ENCODE measurements at places on chromosomes 2 and 18. TPM values are rescaled to one million over a fixed set of nuclear protein-coding genes. Genes with fewer than 3 reads are reported as not detected.

Gene CTAGE1
- polyA plus RNA-seq, result not detected

GRCh38 chr18:49976795-49977560 lies 163.6 kb upstream of the ACAA2 start:
- no peak for DNase-seq

GRCh38 chr2:224574423-224575084 lies 10.6 kb downstream of the CUL3 start:
- DNase-seq, result no peak

DNA sequence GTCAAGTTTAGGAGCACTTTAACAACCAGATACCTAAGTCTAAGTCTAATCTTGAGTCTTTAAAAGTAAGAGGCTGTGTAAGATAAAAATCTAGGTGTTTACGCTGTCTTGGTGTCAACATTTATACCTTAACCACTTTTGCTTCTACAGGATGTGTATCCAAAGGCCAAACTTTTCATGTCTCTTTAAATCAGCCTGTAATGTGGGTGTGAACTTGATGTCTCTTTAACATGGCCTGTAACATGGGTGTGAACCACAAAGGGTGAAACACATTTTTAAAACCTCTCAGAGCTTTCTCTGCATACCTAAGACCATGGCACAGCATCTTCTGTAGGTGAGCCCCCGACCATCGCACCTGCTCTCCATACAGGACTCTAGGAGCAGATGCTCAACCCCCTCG lies 40.4 kb downstream of the SH3YL1 start:
- no peak for DNase-seq

Gene TMEM163
- 0.87 TPM for polyA plus RNA-seq

Gene CHAC2
- polyA plus RNA-seq, result 5.0 TPM

Gene INPP4A
- 17.7 TPM for polyA plus RNA-seq

Gene FSIP2
- 3.7 TPM for polyA plus RNA-seq

- no peak for DNase-seq
Measured at GRCh38 chr2:33788044-33788443, 188.9 kb upstream of the FAM98A start.

- no peak for DNase-seq
Measured at GRCh38 chr2:9519250-9519649, 36.4 kb downstream of the ADAM17 start.

Gene MGAT4A
- 35.9 TPM for polyA plus RNA-seq

GRCh38 chr2:222609381-222609780 lies 46.5 kb downstream of the FARSB start:
- no peak for DNase-seq

- no peak for DNase-seq
Measured at GRCh38 chr2:219727771-219728429, 100.5 kb downstream of the SLC4A3 start.

DNA sequence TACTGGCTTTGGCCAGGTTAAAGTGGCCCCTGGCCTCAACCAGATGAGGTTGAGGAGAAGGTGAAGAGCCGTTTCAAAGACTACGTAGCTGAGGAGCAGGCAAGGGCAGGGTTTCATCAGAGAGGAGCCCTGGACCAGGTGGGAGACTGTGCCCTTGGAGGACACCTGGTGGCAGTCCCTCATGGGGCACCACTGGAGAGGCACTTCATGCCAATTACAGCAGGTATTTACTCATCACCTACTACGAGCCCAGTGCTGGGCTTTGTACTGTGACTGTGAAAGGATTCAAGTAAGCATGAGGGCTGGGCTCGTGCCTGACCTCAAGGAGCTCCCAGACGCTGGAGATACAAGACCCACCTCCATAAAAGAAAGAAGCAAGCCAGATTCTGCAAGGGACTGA lies 37.6 kb downstream of the SMAD7 start:
- DNase-seq, result no peak

Data from left renal cortex interstitium (tissue), 4 donors.